ENCODE measurements at places on chromosomes 11 and 22.
A peak's percentile ranks its signal among the peaks of the same experiment; 100 is the strongest.

GRCh38 chr22:27752141-27752540 is 49.4 kb downstream of the MN1 start:
- no peak for DNase-seq

- peak; percentile 53 for DNase-seq
These were observed 8.0 kb downstream of the DHCR7 start for GRCh38 chr11:71440021-71440755.

GRCh38 chr11:72519220-72519881 is 85.0 kb upstream of the CLPB start:
- DNase-seq: no peak

GRCh38 chr11:67116758-67117105 is 2.3 kb upstream of the KDM2A start:
- DNase-seq: no peak

GRCh38 chr22:42994917-42995562 is 19.9 kb downstream of the PACSIN2 start:
- peak; percentile 79 for DNase-seq

GRCh38 chr11:92249156-92249753 is 24.6 kb downstream of the FAT3 start:
- DNase-seq: no peak

Data from cardiac septum (tissue), 1 donor.